ENCODE measurements at places on chromosomes 7 and 10. TPM values are rescaled to one million over a fixed set of nuclear protein-coding genes. Genes with fewer than 3 reads are reported as not detected.

DNA sequence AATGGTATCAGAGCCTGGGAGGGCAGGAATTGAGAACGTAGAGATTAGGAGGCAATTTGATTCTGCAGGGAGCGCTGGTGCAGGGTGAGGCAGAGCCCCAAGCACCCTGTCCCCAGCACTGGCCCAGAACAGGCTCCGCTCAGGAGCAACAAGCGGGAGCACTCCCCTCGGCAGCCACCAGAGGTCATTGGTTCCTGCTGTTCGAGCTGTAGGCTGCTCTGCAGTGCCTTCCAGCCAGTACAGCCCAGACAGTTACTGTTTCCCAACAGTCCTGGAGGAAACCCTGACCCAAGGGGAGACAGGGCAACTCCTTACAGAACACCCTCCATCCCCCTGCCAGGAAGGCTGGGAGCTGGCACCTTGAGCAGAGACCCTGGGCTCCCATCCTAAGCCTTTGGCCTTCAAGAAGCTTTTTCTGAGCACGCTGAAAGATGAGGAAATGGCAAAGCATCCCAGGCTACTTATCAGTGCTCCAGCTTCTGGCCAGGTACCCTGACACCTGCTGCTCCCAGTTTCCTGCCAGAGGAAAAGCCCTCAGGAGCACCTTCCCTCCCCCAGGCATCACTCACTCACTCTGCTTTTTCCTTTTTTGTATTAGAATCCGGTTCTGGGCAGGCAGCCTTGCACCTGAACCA is 71.2 kb upstream of the EFCAB10 start:
- DNase-seq: peak; percentile 43

GRCh38 chr7:133568544-133568943 is 315.7 kb downstream of the EXOC4 start:
- no peak for DNase-seq

DNA sequence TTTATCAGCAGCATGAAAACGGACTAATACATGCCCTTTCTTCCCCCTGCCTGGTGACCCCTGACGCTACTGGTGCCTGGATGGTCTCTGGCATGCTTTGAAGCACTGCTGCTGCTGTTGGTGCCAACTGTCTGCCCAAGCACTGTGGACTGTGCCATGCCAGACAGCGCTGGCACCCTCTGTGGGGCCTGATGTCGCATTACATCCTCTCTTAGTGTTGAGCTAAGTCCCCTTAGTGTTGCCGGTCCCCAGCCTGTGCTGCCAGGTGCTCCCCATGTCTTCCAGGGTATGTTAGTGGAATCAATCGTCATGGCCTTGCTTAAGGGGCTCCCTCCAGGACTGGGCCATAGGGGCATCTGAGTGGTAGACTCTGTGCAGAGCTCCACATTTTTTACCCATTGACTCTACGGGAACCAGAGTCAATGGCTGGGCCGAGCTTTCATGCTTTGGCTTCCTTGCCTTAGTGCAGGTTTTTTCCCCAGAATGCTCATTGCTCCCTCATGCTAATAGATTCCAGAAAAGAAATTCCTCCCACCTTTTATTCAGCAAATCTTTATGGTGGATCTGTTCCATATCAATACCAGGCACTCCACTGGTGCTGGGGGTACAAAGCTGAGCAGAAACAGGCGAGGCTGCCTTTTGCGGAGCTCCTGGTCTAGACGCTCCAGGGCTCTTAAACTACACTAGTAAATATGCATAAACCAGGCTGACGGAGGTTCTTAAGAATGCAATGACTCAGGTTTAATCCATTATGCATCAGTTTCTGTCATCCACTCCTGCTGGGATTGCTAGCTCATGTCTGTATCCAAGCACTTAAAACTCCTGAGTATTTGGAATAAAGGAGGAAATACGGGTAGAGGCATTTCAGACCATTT is 21.8 kb upstream of the MRC1 start:
- DNase-seq: peak; percentile 89

DNA sequence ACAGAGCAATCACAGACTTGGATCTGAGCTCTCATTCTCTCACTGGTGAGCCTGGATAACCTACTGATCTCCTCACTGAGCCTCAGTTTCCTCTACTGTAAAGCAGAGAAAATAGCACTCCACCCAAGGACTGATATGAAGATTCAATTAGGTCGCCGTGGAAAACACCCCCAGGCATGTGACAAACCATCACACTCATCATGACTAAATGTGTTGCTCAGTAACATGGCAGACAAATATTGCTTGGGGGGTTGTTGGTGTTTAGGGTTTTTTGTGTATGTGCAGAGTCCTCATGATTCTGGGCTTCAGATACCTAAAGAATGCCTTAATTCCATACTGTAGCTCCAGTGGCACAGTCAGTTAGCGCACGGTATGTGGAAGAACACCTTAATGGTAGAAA is 122.1 kb upstream of the TCF7L2 start:
- peak; percentile 56 for DNase-seq

DNA sequence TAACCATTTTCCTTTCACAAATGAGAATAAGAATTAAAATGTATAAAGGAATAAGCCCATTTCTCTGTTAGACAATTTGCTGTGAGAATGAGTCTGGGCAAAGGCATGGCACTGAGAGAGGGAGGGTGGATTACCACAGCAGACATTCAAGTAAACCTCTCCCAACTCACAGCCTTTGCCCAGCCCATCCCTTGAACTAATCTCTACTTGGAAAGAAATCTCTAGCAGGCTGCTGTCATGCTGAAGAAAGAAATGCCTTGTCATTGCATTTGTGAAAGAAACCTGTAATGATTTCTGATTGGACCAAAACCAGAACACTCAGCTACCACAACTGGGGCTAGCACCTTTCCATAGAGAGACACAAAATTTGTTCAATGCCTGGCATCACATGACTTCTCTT is 39.2 kb downstream of the CH25H start:
- DNase-seq: no peak

DNA sequence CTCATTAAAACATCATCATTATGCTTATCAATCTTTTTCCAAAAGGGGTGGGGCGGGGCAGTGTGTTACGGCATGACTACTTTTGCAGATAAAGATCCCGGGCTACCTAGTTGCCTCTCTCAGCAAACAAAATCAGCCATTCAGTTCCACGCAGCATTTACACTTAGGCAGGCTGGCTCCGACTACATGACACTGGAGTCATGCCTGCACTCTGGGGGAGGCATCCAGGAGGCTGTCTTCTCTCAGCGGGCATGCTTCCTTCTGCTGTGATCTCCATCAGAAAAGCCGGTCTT is 193.9 kb upstream of the TCF7L2 start:
- DNase-seq: no peak

DNA sequence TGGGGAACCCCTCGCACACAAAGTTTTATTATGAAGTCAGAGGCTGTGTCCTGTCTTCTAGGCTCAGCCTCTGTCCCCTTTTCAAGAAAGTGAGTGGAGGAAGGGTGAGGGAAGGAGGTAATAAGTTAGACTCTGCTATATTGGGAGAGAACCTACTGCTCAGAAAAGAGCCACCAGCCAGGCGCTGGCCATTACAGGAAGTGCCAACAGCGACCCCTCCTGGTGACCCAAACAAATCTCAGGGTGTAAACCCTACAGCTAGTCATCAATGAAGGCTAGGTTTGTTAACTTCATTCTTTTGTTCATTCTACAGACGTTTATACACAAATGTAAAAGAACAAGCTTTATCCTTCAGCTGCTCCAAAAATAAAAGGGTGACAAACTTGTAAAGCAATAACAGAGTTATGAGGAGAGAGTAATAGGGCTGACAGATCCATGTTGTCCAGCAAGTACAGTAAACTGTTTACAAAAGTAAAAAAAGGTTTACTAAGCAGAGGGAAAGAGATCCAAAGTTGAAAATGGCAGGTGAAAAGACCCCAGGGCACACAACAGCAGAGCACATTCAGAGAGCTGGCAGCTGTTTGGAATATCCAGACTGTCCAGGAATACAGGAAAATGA is 82.7 kb downstream of the FAM204A start:
- peak; percentile 9 for DNase-seq

DNA sequence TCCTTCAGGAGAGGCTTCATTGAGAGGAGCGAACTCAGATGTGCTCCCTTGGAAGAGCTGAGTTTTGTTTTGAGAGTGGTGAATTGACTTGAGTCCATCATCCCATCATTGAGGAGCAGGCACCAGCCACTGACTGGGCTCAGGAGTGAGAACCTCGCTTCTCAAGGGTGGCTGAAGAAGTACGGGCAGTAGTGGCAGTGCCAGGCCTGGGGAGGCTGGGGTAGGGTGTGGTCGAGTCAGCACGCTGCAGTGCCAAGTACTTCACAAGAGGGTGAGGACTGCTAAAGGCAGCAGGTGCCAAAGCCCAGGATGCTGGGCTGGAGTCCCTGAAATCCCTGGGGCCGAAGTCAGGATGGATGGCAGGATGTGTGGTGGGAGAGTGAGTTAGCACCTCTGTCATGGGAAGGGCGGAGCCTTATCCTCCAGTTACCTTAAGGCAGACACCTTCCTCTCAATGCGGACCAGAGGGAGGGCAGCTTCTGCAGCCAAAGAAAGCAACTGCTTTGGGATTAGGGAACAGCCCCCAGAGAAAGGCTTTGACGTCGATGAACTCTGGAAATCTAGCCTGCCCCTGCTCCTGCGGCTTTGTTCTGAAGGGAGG is 210.3 kb downstream of the CAMK1D start:
- DNase-seq: no peak

GRCh38 chr10:75176046-75176445 is 34.5 kb upstream of the VDAC2 start:
- no peak for DNase-seq

DNA sequence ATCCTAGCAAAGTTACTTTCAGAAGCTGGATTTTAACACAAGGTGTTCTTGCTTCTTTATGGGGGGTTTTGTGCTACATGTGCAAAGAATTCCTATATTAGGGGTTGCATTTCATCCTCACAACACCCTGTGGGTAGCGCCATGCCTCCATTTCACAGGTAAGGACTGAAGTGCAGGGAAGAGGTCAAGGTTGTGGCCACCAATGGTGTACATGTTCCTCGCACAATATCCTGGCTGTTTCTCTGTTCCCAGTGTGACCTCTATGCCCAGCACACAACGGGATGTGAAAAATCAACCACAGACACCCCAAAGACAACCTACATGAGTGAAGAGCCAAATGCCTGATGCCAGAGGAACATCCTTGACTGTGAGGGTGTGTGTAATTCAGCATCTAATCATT is 80.8 kb downstream of the CHST15 start:
- no peak for DNase-seq

- peak; percentile 19 for DNase-seq
Observed at GRCh38 chr10:119498889-119499676, 43.4 kb downstream of the RGS10 start.

GRCh38 chr7:29453021-29453420 is 110.6 kb upstream of the PRR15 start:
- no peak for DNase-seq

DNA sequence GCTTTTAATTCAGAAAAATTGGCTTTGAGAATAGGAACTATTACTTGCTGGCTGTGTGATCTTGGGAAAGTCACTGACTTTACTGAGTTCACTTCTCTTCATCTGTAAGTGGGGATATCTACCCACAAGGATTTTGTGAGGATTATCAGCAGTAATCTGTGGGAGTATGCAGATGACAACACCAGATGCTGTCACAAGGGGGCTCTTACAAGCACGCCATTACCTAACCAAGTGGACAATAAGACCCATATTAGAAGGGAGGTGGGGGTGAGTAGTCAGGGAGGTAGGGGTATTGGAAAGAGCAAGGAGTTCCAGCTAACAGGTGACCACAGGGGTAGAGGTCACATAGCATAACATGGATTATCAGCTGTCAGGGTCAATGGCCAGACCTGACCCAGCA is 569.4 kb downstream of the SUGCT start:
- no peak for DNase-seq

DNA sequence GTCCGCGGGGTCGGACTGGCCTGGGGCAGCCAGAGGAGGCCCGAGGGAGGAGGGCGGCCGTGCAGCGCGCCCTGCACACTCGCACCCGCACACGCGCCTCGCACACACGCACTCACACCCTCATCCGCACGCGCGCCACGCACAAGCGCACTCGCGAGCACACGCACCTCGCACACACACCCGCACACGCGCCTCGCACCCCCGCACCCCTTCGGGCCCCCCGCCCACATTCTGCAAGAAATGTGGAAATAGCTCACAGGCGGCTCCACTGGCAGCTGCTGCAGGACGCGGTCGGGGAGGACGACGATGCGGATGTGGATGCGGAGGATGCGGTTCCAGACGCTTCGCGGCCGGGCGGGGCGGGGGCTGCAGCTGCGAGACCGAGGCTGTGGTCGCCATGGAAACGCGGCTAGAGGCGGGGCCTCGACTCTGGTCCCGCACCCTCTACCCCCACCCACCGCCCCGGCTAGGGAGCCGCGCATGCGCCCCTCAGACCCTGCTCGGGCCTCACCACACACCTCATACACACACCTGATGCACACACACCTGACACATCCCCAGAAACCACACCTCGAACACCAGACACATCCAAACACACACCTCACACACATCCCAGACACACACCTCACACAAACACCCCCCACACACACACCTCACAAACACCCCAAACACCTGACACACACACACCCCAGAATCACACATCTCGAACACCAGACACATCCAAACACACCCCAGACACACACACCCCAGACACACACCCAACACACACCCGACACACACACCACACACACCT is at the start of gene CALY:
CALY (minus strand) TSS at position 320 of the 793 bp plus-strand sequence. CDS start 7,907 bp downstream, outside the sequence.
- DNase-seq: no peak

GRCh38 chr7:134613623-134614347 is 32.9 kb upstream of the BPGM start:
- peak; percentile 99 for DNase-seq

- no peak for DNase-seq
Observed at GRCh38 chr7:30642789-30643188, 39.5 kb downstream of the CRHR2 start.

GRCh38 chr10:106746868-106747267 is 417.6 kb downstream of the SORCS1 start:
- no peak for DNase-seq

DNA sequence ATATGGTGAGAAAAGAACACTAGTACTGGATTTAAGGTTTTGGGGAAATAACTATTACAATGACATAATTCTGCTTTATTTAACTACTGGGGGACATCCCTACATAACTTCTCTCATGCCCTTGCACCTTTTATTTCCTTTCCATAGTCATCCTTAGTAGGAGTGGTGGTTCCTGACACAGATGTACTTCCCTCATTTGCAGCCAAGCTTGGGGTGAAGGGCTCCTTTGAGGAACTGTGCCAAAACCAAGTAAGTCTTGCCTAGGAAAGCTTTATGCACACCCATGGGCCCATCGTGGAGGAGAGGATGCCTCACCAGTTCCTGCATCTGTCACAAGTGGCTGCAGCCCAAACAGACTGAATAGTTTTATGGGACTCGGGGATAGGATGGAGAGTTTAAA is 20.6 kb downstream of the ZDHHC6 start:
- no peak for DNase-seq

The AGR3 gene
- not detected for total RNA-seq

The IL6 gene
- 0.66 TPM for total RNA-seq

The GSTO2 gene
- 16.2 TPM for total RNA-seq

The CYP3A7 gene
- total RNA-seq: not detected

The TSPAN13 gene
- 15.7 TPM for total RNA-seq

The ADARB2 gene
- total RNA-seq: not detected

The SORCS1 gene
- total RNA-seq: not detected

The CREB5 gene
- total RNA-seq: 22.7 TPM

The ATG9B gene
- total RNA-seq: 0.94 TPM

The CDHR3 gene
- total RNA-seq: 1.7 TPM

Measured in mammary epithelial cell (primary cell).